Ascending aorta (tissue), 2 donors: ENCODE measurements at places on chromosomes 4 and X. TPM values are rescaled to one million over a fixed set of nuclear protein-coding genes. Genes with fewer than 3 reads are reported as not detected.

DNA sequence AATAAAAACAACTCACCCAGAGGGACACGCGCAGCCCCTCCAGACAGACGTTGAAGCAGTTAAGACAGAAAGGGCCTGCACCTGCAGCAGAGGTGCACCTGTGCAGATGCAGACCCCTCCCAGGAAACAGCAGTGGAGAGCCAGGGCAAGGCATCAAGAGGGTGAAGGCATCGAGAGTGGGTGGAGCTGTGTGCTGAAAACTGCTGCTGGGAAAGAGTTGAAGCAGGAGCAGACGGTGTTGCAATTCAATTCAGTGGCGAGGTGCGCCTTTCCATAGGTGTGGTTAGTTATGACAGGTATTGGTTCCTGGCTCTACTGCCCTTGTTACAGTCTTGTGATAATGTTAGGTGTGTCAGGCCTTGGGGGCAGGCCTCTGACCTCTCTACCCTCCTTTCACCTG is 16.7 kb downstream of the LETM1 start:
- DNase-seq, result no peak

The CITED1 gene
- not detected for total RNA-seq

DNA sequence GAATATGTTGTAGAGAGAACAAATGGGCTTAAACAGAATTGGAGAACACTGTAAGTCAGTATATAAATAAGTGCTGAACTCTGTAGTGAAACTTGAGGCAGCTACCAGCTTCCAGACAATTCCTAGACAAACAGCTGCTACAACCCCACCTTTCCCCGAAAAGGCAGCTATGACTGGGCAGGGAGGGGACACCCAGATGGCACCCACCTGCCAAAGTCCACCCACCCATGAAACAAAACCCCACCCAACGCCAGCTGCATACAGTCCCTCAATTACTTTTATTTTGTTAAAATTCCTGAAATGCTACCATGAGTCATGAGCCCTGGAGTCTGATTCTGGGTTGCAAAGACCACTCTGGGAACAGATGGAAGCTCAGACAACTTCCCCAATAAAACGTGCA is 24.4 kb downstream of the RELL1 start:
- DNase-seq, result no peak

- DNase-seq, result no peak
Observed at GRCh38 chr4:74501579-74501978, 56.6 kb downstream of the AREG start.

The RBMXL3 gene
- total RNA-seq, result not detected

The XAGE3 gene
- not detected for total RNA-seq

The CTAG2 gene
- total RNA-seq, result not detected

GRCh38 chr4:11831739-11832138 is 403.0 kb upstream of the HS3ST1 start:
- no peak for DNase-seq

- no peak for DNase-seq
Observed at GRCh38 chr4:38606587-38606905, 57.5 kb upstream of the KLF3 start.

The SLC7A11 gene
- 0.75 TPM for total RNA-seq

- no peak for DNase-seq
Observed at GRCh38 chrX:74370487-74370886, 50.8 kb upstream of the SLC16A2 start.

- no peak for DNase-seq
Observed at GRCh38 chr4:2303121-2303685, 41.3 kb upstream of the MXD4 start.
